NCI-H146 (cell line): ENCODE measurements at places on chromosomes 13 and 19.

DNA sequence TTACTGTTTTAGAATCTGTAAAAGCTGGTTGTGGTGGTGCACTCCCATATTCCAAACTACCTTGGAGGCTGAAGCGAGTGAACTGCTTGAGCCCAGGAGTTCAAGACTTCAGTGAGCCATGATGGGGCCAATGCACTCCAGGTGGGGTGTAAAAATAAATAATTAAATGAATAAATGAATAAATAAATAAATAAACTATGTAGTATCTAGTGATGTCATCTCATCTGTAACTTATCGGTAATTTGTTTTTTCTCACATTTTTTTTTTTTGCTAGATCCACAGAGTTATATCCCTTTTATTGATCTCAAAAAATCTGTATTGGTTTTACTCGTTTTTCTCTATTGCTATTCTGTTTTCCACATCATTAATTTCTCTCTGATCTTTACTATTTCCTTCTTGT, 5.0 kb downstream of the SCGB2B2 start:
- DNase-seq, result no peak

- peak; percentile 30 for DNase-seq
Measured at GRCh38 chr19:18697680-18698079, 14.2 kb downstream of the CRTC1 start.

- DNase-seq, result no peak
Measured at GRCh38 chr13:41858780-41859179, 102.1 kb downstream of the VWA8 start.

GRCh38 chr13:79481685-79482052, 714 bp downstream of the NDFIP2 start:
- DNase-seq, result peak; percentile 46

GRCh38 chr13:50275392-50276063, 260.3 kb downstream of the KCNRG start:
- no peak for DNase-seq

DNA sequence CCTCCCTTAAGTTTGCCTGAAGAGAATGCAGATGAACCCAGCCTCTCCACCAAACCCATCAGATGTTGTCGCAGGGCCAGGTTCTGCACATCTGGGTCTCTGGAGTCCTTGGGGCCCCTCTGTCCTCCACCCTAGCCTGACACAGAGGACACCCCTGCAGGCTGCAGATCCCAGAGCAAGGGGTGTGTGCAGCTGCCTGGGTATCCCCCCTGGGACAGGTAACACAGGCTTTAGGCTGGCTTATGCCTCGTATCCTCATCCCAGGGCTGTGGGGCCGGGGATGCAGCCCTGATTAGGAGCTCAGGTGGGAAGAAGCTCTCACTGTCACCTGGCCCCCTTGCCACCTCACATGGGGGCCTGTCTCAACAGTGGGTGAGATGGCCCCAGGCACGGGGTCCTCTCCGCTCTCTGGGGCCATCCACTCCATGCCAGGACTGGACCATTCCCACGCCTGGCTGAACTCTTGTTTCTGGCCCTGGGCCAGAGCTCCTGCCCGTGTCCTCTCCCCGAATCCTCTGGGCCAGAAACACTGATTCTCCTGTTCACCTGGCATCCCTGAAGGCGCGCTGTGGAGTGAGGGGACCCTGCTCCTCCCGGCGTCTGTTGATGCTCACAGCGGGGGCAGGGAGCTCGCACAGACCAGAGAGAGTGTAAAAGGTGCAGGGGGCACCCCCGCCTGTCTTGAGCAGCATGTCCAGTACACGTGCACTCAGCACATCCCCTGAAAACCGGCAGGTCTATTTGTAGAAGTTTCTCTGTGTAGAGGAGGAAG, 38.7 kb upstream of the TPM4 start:
- DNase-seq, result no peak

DNA sequence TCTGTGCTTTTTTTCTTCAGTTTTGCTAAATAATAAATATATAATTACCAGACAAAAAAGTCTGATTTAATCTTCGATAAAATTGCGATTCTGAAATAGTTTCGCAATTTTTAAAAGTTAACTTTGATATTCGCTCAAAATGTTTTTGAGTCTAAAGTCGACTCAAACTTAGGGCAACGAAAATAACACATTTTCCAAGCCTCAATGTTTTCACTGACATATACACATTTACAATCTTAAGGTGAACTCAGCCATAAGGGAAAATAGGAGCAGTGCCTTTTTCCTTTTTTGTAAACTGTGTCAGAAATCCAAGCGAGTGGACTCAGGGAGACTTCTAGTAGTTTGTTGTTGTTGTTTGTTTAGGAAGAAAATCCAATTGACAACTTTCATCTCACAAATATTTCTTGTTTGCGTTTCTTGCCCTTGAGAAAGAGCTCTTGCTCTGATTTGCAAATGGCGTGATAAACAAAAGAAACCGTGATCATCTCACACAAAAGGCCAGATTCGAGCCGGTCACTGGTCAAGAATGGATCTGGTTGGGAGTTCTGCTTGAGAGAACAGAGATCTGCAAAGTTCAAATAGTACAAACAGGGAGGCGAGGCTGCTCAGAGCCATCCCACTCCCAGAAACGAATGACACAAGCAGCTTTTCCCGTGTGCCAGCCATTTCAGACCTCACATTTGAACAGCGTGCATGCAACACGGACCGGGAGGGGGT, 2.1 kb downstream of the SOX21 start:
- peak; percentile 27 for DNase-seq

- no peak for DNase-seq
Measured at GRCh38 chr13:21033212-21033840, 28.1 kb downstream of the LATS2 start.

GRCh38 chr13:108527844-108528243, 101.6 kb upstream of the MYO16 start:
- no peak for DNase-seq
